ENCODE measurements at places on chromosomes 6 and 20.

DNA sequence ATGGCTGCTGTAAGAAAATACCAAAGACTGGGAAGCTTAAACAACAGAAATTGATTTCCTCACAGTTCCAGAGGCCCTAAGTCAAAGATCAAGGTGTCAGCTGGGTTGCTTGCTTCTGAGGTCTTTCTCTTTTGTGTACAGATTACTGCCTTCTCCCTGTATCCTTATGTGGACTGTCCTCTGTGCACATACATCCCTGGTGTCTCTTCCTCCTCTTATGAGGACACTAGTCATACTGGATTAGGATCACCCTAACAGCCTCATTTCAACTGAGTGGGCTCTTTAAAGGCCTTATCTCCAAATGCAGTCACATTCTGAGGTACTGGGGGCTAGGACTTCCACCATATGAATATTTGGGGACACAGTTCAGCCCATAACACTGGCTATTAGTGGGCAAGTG lies 130.0 kb upstream of the DTNBP1 start:
- DNase-seq: no peak

DNA sequence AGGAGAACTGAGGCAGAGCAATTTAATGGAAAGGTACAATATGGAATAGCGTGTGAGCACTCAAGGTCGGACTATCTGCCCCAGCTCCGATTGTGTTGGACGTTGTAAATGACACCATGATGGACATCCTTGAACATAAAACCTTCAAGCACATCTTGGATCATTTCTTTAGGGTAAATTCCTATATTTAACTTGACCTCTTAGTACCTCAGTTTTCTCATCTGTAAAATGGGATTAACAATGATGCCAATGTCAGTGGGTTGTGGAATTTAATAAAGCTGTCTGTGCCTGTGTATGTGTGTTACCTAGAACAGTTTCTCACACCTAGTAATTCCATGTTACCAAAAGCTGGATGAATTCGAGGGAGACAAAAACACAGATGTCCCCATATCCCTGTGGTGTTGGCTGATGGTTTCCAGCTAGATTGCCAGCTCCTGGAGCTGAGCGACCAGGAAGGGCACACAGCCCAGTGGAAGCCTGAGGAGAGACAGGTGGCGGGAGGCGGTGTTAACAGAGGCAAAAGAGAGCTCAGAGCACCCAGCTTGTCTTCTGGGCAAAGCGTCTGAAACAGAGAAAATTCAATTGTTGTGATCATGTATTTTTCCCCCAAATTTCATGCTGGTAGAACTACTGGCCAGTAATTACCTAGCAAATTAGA lies 32.6 kb downstream of the MDFI start:
- no peak for DNase-seq

- no peak for DNase-seq
Observed at GRCh38 chr20:45997187-45997586, 11.5 kb upstream of the MMP9 start.

- no peak for DNase-seq
Observed at GRCh38 chr20:1442304-1442703, 24.3 kb downstream of the NSFL1C start.

- DNase-seq: no peak
Observed at GRCh38 chr6:6001443-6001842, 5.3 kb downstream of the NRN1 start.

GRCh38 chr6:23349521-23350147 lies 776.4 kb upstream of the NRSN1 start:
- no peak for DNase-seq

DNA sequence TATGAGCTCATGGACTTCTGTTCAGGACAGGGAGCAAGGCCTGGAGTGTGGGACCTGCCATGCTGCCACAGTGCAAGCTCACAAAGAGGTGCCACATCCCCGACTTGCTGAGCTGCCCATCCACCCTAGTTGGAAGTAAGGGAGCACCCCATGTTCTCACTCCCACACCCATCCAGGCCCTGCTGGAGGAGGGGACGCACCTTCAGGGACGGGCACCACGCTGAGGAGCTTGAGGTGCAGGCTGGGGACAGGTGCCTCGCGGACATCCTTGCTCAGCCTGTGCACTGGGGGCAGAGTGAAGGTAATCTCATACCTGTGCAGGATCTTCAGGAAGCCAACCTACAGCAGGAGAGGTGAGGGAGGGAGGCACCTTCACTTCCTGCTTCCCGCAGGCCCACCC lies 12.3 kb downstream of the ADISSP start:
- DNase-seq: no peak

- no peak for DNase-seq
Observed at GRCh38 chr6:87514831-87515230, 42.1 kb downstream of the SLC35A1 start.

- DNase-seq: no peak
Observed at GRCh38 chr6:45864651-45865050, 151.0 kb downstream of the CLIC5 start.

DNA sequence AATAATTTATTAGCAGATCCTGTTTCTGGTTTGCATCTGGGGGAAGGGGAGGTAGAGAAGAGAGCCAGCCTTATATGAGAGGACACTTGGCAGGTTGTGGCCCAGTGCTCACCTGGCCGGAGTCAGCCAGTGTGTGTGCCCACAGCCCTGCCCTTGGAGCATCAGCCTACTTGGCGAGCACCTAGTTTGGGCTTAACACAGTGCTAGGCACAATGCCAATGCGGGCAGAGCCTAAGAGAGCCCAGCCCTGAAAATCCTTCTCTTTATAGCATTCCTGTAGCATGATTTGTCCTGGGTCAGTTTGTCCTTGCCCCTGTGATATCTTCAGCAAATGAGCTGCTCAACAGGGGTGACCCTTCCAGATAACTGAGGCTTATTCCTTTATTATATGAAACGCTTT lies 73.0 kb downstream of the SLX4IP start:
- no peak for DNase-seq

- no peak for DNase-seq
Observed at GRCh38 chr6:7282097-7282906, 30.7 kb downstream of the SSR1 start.

GRCh38 chr20:13788167-13788834 lies 3.5 kb downstream of the NDUFAF5 start:
- DNase-seq: no peak

- no peak for DNase-seq
Observed at GRCh38 chr20:38658879-38659596, 57.4 kb downstream of the ARHGAP40 start.

DNA sequence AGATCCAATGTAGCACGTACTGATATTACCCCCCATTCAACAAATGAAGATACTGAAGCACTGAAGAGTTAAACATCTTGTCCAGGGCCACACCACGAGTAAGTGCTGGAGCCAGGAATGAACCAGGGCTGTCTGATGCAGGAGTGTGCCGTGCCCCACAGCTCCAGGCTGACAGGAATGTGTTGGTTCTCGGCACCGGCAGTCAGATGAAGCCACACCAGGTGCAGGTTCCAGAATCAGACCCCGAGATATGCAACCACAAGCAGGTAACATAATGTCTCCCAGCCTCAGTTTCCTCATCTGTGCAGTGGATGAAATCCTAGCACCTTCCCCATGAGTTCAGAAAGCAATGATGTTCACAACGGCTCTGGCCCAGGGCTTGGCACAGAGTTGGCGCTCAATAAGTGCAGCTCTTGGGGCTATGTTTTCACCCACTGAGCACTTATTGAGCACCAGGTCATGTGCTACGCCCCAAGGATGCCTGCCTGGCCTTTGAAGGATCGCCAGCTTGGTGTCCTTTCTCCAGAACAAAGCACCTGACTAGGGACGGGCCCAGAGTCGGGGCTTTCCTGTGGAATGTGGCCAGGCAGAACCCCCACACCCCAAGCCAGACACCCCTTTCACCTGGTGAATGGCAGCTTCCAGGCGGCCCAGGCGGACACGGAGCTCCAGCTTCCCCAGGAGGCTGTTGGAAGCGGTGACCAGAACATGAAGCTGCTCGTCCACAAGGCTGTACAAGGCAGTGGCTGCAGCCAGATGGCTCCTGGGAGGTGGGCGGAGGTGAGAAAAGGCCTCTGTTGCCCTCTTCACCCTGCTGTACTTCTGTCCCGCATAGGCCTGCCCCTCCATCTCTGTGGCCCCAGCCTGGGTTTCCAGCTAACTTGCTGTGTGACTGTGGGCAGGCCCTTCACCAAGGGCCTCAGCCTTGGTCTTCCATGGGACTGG lies 41.3 kb downstream of the KIAA1755 start:
- no peak for DNase-seq

GRCh38 chr6:151681433-151682059 lies 125.9 kb upstream of the ESR1 start:
- no peak for DNase-seq

DNA sequence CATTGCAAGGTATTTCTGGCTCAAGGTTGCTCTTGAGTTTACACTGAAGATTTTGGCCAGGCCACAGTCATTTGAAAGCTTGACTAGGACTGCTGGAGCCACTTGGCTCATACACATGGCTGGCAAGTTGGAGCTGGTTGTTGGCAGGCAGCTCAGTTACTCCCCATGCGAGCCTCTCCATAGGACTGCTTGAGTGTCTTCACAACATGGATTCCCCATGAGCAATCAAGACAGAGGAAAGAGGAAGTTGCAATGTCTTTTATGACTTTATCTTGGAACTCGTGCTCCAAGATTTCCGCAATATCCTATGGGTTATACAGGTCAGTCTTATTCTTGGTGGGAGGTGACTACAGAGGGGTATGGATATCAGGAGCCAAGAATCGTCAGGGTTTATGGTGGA lies 1.4 kb upstream of the MANBAL start:
- no peak for DNase-seq

DNA sequence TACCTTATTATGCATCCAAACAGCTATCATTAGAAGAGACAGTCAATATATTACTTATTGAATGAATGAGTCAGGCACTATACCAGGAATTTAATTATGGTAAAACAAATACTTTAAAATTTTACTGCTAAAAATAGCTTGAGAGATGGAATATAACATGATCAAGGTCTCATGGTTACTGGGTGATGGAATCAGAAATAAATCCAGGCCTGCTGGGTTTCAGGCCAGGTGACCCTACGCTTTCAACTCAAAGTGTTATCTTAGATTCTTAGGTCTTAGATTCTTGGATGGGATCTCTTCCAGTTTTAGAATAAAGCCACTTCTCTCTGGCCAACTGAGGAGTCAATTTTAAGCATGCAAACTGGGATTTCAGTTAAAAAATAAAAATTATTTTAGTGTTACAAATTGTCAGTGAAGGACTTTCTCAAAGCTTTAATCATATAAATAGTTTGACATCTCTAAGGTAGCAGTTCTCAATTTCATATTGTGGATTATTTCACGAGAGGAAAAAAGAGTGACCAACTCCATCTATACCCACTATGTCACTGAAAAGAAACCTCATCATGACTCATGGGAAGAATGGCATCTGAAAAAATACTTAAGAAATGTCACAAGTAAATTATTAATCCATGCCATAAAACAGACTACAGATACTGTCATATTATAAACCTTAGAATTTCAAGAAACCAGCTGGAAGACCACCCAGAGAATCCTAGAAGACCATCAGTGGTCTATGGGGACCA lies 283.4 kb upstream of the RUNX2 start:
- no peak for DNase-seq

DNA sequence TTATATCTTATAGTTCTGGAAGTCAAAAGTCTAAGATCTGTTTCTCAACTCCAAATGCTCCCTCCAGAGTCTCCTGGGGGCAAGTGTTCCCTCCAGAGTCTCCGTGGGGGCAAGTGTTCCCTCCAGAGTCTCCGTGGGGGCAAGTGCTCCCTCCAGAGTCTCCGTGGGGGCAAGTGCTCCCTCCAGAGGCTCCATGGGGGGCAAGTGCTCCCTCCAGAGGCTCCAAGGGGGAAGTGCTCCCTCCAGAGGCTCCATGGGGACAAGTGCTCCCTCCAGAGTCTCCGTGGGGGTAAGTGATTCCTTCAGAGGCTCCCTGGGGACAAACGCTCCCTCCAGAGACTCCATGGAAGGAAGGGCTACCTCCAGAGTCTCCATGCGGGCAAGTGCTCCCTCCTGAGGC lies 34.0 kb upstream of the THBS2 start:
- no peak for DNase-seq

- DNase-seq: no peak
Observed at GRCh38 chr20:8005033-8005432, 14.5 kb downstream of the TMX4 start.

- DNase-seq: no peak
Observed at GRCh38 chr6:46821458-46821881, 28.3 kb downstream of the MEP1A start.

DNA sequence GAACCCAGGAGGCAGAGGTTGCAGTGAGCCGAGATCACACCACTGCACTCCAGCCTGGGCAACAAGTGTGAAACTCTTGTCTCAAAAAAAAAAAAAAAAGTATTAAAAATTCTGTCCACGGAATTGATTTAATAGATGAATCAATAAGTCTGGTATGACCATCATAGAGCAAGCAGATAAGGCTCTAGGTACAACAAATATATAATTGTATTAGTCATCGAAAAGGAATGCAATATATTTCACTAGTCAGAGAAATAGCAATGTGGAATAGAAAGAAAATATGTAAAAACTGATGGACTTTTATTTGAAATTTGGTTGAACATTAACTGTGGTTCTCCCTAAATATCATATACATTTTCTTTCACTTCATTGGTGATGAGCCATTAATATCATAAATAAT lies 476.8 kb upstream of the AGPAT4 start:
- DNase-seq: no peak

- DNase-seq: no peak
Observed at GRCh38 chr20:41175727-41176330, 38.5 kb downstream of the PLCG1 start.

GRCh38 chr20:1805816-1806215 lies 89.4 kb upstream of the SIRPA start:
- no peak for DNase-seq

DNA sequence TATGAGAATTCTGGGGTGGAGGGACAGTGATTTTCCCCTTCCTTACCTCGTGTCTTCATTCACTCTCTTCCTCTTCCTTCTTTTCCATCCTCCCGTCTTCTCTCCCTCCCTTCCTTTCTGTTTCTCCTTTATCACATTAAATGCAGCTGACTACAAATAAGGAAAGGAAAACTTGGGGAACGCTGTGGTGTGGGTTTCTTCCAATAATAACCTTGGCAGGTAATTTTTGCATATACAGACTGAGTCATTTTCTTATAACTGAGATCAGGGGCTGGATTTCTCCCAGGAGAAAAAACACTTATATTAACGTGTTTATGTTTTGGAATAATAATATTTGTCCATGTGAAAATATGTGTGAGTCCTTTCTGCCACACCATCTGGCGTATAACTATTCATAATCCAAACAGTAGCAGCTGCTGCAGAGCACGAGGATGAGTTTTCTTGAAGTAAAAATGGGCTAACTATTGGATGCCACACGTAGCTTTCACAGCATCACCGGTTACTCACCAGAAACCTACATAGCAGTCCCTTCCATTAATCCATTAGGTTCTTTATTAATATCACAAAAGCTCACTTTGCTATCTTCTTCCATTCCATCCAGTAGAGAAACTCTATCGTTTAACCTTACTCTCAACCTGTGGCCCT lies 139.2 kb upstream of the SASH1 start:
- DNase-seq: no peak

DNA sequence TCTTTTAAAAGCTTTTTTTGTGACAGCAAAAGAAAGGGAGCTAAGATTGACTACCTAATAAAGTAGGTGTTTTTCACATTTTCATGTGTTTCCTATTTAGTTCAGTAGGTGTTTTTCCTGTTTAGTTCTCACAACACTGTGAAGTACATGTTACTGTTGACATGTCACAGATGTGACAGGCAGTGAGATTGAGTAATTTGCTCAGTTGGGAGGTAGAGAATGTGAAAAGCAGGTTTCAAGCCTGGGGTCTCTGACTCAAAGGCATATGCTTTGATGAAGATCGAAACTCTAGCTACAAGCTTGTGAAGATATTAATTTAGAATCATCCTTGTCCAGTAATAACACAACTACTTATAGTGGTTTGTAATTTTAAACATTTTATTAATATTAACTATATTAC lies 43.1 kb downstream of the SLX4IP start:
- DNase-seq: no peak

Measured in stimulated activated CD4-positive, alpha-beta T cell treated with anti-CD3 and anti-CD28 coated beads, Interleukin-1b, Interleukin-23, amount 100 ng/mL, for 1 hour (primary cell).